ENCODE measurements at places on chromosomes 7 and 10.
A peak's percentile ranks its signal among the peaks of the same experiment; 100 is the strongest.

DNA sequence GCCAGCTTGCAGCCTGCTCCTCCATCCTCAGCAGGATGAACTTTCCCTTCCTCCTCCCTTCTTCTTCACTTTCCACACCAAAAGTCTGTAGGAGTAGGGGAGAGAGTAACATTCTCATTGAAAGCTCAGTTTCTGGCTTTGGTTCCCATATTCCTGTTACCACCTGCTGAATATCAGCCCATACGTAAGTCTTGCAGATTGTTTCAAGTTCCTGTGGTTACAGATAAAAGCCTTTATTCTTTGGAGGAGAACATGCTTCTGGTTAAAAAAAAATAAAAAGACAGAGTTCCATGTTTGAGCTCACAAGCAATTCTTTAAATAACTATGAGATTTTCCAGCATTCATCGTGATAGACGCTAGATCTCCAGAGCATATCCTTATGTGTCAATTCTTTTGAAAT lies 637.3 kb downstream of the SUGCT start:
- no peak for DNase-seq

- DNase-seq: no peak
Observed at GRCh38 chr7:123120286-123120685, 79.5 kb downstream of the SLC13A1 start.

DNA sequence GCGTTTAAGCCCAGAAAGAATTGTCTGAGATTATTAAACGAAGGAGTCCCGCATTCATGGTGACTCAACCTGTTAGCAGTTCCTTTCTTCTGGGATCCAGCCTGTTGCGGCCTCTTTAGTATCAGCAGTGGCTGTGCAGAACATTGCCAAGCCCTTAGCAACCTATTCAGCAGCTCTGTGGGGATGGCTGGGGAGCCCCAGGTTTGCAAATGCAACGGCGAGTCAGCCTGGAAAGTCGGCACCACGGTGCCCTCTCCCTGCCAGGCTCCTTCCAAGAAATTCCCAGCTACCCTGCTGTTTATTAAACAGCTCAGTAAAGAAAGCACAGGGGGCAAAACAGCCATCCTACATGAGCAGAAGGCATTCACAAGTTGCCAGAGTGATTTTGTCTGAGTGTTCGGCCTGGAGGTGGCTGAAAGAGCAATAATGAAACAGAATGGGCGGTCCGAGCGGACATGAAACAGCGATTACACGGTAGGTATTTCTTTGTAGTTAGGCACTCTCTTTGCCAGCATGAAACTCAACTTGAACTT lies 198.3 kb downstream of the BAMBI start:
- no peak for DNase-seq

DNA sequence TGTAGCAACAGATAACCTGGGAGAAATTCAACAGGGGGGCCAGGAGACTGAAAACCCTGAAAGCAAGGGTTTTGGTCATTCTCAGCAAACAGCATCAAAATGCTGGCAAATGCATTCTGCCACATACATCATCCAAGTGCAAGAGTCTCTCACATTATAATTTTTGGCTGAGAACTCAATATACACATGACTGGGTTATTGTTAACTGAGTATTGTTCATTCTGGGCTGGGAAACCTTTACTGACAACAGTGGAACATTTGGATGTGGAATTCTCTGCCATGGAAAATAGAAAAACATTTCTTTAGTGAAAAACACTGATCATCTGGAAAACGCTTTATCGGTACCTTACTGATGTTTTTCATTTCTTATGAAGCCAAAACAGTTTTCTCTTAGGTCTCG lies 73.1 kb upstream of the MET start:
- DNase-seq: no peak

DNA sequence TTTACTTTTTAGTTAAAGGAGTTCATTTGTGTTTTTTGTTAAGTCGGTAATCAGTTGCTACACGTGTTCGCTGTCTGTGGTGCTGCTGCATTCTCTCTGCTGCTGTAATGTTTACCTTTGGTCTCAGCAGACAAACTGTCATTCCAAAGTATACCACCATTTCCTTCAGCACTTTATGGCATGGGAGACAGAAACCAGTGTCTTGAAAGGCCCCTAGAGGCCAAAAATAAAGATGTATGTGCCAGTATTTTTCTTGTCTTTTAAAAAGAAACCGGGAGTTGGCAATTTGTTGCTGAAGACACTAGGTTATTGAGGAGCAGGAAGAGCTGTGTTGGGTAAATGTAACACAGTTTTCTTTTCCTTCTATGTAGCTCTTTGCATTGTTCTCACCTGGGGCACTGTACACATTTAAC lies 24.1 kb downstream of the ZNF92 start:
- no peak for DNase-seq

GRCh38 chr10:127406018-127406550 lies 143.0 kb upstream of the NPS start:
- DNase-seq: peak; percentile 24

- DNase-seq: peak; percentile 88
Observed at GRCh38 chr10:97321032-97321803, 2.1 kb downstream of the FRAT1 start.

DNA sequence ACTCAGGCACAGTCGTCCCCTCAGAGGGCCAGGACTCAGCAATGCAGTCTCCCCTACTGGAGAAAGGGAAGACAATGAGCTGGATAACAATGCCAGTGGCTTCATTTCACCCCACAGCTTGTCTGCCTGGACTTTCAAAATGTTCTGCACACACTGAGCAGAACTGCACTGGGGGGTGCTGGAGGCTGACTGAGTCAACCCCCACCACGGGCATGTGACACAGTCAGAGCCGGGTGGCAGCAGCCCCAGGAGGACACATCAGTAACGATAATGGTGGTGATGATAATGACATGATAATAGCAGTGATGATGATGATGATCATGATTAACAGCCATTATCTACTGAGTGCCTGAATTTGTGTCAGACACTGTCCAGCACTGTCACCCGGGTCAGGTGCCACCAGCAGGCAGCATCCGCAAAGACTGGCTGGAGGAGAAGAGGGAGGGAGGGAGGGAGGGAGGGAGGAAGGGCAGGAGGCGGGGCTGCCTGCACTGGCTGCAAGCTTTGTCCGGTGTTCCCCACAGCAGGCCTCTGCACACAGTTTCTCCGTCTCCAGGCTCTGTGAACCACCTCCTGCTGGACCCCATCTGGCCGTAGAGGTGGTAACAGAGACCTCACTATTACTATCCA lies 67.4 kb downstream of the PLXNA4 start:
- DNase-seq: no peak

DNA sequence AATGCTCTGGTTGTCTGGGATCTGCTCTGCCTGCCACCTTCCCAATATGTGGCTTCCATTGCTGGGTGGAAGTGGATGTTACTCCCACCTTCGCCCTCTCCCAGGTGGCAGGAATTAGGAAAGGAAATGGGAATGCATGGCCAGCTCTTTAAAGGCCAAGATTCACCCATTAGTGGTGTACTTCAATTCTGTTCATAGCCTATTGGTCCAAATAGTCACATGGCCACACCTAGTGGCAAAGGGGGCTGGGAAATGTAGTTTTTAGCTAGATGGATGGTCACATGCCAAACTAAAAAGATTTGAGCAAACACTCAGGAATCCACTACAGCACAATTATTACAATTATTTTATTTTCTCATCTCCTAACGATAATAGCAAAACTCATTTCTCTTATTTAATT lies 135.1 kb downstream of the NPY start:
- DNase-seq: no peak

GRCh38 chr7:74223711-74224510 lies 14.1 kb downstream of the LAT2 start:
- no peak for DNase-seq

DNA sequence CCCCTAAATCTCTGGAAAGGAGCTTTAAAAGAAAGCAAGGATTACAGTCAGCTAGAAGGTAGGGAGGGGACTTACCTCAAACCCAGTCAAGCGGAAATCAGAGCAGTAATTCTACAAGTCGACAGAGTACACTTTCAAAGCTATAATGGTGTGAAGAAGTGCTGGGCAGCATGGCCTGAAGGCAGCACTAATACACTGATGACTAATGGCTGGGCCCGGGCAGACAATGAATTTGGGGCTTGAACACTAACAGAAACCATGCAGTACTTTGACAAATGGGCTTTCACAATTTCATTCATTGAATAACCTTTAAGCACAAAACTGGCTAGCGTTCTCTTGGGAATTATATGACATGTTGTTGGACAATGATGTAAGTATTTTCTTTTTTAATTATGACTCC lies 4.7 kb downstream of the GLI3 start:
- DNase-seq: no peak

GRCh38 chr7:42790196-42790595 lies 121.7 kb downstream of the C7orf25 start:
- no peak for DNase-seq

DNA sequence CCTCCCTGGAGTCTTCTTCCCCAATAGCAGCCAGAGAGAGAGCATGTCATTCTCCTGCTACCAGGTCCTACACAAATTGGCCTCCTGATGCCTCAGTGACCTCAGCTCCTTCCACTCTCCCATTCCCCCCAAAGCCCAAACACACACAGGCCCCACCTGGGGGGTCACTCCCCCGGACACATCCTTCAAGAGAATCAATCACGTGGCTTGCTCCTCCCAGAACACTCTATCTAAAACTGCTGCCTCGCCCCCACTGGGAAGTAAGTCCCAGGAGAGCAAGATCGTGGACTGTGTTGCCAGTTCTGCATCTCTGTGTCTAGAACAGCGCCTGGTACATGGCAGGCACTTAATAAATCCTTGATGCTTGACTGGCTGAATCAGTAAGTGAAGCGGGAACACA lies 2.5 kb upstream of the HSPA12A start:
- no peak for DNase-seq

DNA sequence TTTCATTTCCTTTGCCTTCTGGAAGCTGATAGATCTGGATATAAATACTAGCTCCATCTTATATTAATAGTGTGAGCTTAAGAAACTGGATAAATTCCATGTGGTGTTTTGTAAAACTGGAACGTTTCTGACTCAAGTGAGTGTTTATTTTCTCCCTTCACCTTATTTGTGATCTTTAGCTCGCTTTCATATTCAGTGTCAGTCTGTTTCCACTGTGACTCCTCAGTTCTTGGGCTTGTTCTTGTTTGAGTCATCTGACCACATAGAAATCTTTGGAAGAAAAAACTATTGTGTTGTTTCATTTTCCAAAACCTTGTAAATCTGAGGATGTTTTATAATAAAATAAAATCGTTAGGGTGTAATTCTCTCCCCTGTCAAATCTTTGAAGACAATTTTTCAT lies 186.4 kb downstream of the POLR1F start:
- DNase-seq: no peak

DNA sequence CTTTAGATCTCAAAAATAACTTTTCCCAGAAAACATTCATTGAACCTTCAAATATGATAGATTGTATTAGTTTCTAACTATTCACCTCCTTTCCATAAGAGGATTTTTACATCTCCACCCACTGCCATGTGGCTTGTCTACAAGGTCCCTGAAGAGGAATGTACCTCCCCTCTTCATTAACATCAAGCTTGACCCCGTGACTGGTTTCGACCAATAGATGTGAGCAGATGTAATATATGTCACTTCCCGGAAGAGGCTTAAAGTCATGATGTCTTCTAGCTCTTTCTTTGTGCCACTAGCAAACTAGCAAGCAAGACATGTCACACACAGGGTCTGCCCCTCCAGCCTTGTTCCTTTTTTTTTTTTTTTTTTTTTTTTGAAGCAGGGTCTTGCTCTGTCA lies 6.9 kb downstream of the BAZ1B start:
- peak; percentile 1 for DNase-seq

GRCh38 chr10:99170116-99170675 lies 65.5 kb downstream of the HPSE2 start:
- no peak for DNase-seq

DNA sequence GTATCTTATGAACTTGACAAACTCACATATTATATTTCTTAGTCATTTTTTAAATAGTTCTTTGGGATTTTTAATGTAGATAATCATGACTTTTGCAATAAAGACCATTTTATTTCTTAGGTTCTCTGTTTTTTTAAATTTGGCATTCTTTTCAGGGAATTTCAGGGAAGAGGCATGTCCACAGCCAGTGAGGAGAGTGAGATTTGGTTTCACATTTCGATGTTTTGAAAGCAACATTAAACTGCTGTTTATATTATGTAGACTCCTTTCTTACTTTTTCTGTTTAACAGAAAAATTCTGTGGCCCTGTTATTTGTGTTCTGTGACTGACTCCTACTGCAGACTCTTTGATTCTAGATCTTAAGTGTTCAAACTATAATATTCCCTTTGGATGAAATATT lies 153.7 kb downstream of the FAM107B start:
- DNase-seq: no peak

DNA sequence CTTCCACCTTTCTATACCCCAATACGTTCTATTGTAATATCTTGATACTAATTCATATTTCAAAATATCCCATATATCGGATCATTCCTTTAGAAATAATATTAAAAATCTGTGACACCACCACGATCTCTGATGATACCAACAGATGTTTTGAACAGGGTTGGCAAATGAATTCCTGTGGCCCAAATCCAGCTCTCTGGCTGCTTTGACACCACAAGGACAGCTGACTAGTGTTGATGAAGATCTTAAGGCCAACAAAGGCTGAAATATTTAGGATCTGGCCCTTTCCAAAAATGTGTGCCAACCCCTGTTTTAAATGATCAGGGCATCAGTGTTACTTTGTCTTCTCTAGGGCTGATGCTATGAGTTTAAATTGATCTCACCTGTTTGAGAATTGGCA lies 380.7 kb upstream of the PFKP start:
- DNase-seq: no peak

DNA sequence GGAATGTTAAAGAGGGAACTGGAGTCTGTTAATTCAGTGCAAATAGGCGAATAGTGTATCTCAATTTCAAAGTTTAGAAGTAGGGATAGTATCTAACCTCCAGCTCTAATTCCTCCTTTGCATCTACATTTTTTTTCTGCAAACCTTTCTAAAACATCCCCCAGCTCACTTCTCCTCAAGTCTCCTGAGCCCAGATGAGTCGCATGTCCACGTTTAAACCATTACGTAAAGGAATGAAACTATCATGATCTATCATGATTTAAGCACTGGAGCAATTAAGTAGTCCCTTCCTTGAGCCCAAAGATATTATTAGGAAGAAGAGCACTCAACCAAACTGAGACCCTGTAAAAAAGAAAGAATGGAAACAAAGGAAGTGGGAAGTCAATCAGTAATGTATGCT lies 29.9 kb downstream of the GPR22 start:
- no peak for DNase-seq

DNA sequence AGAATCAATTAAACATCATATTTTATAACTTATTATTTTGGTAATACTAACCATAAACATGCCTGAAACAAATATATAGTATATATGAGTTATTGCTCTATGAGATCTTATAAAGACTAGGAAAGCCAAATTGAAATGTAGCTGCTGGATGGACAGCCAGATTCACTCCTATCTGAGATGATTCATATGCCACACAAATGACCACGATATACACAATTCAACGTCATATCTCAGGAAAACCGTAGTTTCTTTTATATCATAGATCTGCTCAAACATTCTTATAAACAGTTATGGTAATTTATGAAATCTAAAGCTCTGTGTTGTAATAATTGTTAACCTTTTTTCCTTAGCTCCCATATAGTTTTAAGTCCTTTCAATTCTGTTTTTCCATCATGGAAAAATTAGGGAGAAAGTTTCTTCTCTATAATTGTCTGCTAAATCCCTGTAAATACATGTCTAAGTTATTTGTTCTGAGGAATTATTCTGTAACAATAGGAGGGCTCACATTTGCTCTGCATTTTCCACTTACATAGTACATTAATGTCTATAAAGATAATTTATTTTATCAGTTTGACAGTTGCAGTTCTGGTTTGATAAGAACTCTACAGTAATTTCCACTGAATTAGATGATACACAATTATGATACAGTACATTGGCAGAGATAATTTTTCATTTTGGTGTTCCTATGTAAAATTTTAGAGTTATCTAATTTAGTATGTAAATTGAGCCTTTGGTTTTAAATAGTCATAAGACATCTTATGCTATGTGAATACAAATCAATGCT lies 42.7 kb downstream of the GNAT3 start:
- DNase-seq: no peak

All from spleen (tissue), 13 donors.